Fibroblast of gingiva (primary cell): ENCODE measurements at places on chromosomes 7 and 10.
A peak's percentile ranks its signal among the peaks of the same experiment; 100 is the strongest.

DNA sequence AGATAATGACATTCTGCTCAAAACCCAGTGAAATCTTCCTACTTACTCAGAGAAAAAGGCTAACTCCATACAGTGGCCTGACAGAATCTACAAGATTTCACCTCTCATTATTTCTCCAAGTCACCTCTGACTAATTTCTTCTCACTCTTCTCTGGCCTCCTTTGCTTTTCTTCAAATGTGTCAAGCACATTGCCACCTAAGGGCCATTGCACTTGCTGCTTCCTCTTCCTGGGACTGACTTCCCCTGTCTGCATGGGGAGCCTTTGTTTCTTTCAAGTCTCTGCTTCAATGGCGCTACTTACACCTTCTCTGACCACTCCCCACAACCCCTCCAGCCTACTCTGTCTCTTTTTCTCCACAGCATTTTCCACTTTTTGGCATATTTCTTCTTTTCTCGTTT is 36.0 kb downstream of the PRTFDC1 start:
- DNase-seq, result no peak

DNA sequence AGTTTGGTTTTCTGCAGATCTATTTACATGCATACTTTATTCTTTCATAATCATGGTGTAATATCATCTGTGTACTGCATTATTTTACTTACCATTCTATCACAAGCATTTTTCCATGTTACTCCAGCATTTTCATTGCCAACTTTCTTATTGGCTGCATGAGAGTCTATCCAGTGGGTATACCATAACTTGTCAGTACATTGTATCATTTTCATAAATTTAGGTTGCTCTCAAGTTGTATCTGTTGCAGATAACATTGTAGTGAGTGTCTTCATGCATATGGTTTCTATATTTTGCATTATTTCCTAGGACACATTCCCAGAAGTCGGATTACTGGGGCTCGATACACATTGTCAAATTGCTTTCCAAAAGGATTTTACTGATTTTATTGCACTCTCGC is 87.2 kb upstream of the INSYN2A start:
- DNase-seq, result peak; percentile 44

DNA sequence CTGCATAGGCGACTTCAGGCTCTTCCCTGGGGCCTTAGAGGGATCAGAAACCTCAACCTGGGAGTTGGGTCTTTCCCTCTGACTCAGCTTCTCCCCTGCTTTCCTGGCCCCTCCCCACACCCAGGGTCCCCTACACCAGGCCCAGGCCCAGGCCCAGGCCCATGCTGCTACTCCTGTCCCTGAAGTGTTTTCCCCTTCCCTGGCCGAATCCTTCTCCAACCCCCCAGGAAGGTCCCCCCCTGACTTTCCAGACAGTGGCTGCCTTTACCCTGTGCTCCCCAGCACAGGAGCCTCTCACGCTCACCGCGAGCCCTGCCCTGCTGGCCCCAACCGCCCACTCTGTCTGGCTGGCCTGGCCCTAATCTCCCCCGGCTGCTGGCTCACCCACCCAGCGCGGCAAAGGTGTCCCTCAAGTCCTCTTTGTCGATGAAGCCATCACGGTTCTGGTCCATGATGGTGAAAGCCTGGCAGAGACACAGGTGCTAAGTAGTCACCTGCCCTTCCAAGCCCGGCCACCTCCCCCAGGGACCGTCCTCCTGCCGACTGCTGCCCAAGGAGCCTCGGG is 6.4 kb downstream of the MYL10 start:
- DNase-seq, result no peak

DNA sequence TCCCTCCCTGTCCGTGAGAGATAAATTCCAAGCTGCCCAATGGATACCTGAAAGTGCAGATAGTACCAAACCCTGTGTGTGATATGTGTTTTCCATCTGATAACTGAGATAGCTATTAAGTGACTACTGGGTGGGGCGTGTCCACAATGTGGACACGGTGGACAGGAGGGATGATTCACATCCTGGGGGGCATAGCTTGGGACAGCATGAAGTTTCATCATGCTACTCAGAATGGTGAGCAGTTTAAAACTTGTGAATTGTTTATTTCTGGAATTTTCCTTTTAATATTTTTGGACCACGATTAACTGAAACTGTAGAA is 158.6 kb downstream of the CREB5 start:
- DNase-seq, result no peak

DNA sequence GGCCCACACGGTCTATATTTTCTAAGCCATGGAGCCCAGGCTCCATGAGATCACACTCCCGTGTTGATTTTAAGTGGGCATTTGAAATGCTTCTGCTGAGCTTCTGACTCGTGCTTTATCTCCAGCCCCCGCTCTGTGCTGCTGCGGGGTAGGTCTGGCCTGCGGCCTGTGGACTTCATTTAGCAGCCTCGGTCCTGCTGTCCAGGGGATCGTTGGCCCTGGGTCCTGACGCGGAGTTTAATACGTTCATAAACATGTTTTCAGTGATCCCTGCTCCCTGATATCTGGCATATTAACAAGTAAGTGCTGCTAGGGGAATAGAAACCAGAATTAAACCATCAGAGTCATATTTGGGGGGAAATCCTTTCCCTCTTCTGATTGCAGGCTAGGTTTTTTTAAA is 540.3 kb upstream of the MGMT start:
- DNase-seq, result no peak
